ENCODE measurements at places on chromosomes 4 and X.

- no peak for DNase-seq
Observed at GRCh38 chrX:79084923-79085322, 59.6 kb upstream of the GPR174 start.

DNA sequence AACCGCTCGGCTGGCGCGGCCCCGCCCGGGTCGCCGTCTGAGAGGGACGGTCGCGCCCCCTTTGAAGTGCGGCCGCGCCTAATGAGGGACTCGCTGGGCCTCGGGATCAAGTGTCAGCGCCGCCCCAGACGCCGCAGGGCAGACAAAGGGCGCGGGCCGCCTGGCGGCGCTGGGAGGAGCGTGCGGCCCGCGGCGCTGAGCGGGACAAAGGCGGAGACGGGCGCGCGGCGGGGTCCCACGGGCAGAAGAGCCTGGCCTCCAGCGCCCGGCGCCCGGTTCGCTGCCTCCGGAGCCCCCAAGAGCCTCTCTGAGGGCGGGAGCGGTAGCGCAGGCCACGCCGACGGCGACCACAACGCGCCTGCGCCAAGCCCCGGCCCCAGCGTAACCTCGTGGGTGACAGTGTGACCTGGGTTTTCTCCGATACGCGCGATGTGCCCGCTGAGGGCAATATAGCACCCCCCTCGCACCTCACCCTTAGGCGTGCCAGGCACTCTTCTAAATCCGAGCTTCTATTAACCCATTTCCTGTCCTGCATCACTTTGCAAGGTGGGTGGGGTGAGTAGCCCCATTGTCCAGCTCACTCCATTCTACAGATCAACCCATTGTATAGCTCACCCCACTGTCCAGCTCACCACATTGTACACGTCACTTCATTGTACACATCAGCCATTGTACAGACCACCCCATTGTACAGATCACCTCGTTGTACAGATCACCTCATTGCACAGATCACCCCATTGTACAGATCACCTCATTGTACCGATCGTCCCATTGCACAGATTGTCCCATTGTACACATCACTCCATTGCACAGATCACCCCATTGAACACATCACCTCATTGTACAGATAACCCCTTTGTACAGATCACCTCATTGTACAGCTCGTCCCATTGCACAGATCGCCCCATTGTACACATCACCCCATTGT, 33.7 kb upstream of the STX18 start:
- DNase-seq, result no peak

GRCh38 chr4:11312389-11312788, 116.3 kb downstream of the HS3ST1 start:
- no peak for DNase-seq

- no peak for DNase-seq
Observed at GRCh38 chrX:120741452-120741851, 111.6 kb upstream of the C1GALT1C1 start.

DNA sequence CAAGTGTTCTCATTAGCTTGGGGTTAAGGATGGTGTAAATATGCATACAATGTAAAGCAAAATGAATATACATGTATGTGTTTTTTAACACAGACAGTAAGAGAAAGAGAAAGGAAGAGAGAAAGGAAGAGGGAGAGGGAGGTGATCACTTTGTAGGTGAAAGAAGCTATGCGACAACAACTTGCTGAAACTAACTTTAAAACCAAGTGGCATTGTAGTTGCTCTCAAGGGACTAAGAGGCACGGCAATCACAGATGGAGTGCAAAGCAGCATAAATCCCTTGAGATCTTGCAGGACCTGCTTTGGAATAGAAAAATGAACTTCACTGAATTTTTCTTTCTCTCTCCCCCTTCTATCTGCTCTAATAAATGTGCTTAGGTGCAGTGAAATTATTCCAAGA, 1665.0 kb upstream of the TENM3 start:
- no peak for DNase-seq

- no peak for DNase-seq
Observed at GRCh38 chr4:64670647-64671046, 261.4 kb upstream of the TECRL start.

- peak; percentile 31 for DNase-seq
Observed at GRCh38 chr4:6892190-6892908, 17.3 kb upstream of the TBC1D14 start.

- no peak for DNase-seq
Observed at GRCh38 chrX:152601848-152602616, 35.7 kb upstream of the GABRQ start.

DNA sequence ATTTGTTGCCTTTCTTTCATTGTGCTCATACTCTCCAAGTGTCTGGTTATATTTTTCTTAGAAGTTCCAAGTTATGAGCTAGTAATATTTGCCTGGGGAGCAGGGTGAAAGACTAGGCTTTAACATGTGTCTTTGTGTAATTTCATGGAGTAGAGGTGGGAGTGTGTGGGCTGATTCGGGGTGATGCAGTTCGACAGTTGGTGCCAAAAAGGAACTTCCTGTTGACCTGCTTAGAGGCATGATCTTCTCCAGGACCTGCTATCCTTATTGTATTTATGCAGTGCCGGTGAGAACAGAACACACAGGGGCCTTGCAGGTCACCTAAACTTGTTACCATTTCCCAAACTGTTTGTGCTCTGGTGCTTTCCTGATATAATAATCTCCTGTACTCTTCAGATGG, 21.2 kb downstream of the USP53 start:
- no peak for DNase-seq

DNA sequence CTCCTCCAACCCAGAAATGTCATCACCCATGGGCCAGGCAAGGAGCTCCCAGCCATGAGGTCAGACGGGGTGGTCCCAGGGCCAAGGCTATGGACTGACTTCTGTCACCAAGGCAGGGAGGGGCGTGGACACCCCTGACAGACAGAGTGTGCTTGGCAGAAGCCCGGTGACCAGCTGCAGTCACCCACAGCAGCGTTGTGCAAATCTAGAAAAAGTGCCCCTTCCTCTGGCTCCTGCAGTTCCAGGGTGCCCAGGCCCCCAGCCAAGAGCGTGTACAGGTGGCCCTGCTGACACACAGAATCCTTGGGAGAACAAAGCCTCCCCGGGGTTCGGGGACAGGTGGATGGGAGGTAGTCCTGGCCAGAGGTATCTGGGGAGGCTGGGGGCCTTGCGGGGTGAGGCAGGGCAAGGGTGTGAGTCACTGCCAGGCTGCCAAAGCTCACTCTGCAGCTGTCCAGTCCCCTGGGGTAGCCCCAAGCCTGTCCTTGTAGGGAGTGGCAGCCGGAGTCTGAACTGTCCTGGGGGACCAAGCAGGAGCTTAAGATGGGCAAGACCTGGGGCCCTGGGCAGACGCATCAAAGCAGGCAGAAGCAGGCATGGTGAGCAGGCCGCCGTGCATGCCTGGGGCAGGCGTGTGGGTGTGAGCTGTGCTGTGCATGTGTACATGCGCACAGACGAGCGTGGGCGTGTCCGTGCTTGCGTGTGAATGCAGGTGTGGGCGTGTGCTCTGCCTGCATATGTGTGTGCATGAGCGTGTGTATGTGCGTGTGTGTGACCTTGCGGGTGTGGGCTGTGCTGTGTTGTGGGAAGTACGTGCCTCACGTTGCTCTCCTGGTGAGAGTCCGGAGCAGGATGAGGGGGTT, 3.3 kb downstream of the MYL5 start:
- DNase-seq, result no peak

DNA sequence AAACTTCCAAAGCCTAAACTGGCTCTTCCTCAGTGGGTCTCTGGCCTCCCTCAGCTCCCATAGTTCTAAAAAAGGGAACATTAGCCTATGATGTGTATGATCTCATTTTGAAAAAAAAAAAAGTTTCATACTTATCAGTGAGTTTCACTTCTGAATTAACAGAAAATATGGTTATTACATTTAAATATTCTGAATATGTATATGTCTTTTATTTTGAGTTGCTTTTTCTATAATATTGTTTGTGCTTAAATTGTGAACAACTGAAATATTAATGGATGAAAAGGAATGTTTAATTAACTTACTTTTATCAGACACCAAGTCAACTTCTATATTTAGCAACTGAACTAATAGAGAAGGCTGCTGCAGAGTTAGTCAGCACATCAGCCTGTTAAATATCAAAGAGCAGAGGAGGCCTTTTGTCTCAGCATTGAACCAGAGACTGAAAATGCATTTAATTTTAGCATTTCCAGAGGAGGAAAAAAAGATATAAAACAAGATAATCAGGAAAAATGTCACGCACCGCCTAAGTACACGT, 20.4 kb upstream of the FHL1 start:
- no peak for DNase-seq

GRCh38 chr4:48913346-48913745, 6.8 kb upstream of the OCIAD2 start:
- DNase-seq, result no peak

- DNase-seq, result no peak
Observed at GRCh38 chr4:40998675-40999358, 215.5 kb downstream of the APBB2 start.

- DNase-seq, result no peak
Observed at GRCh38 chrX:154058214-154058997, 38.7 kb upstream of the IRAK1 start.

DNA sequence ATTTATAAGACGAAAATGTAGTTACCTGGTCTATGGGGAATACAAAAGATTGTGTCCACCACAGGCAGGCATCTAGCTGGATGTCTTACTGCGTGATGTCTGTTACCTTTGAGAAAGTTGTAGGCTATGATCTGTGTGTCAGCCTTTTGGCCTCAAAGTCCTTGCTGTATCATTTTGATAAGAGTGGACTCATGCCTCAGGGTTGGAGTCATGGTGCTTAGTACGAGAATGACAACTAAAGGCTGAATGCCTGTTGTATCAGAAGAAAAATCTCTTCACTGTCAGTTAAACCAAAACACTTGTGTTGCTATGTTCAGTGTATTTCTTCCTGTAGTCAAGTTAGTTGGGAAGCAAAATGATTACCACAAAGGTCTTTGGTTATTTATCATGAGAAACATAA, 226.2 kb downstream of the ARHGAP10 start:
- no peak for DNase-seq
